ENCODE measurements at places on chromosomes 2 and 18.

DNA sequence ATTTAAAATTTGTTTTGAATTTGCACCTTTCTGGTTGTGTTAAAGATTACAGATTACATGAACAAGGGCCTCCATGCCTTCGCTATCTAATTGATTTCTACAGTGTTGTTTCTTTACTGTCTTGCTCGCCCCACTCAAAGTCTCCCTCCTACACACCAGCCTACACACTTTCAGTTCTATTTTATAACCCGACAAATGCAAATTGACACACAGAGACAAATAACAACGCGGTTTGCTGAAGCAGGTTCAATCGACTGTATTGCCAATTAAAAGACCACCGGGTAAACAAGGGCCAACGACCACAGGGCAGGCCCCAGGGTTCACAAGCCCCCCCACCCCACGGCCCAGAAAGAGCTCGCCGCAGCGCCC, 869 bp downstream of the STARD7 start:
- no peak for DNase-seq

DNA sequence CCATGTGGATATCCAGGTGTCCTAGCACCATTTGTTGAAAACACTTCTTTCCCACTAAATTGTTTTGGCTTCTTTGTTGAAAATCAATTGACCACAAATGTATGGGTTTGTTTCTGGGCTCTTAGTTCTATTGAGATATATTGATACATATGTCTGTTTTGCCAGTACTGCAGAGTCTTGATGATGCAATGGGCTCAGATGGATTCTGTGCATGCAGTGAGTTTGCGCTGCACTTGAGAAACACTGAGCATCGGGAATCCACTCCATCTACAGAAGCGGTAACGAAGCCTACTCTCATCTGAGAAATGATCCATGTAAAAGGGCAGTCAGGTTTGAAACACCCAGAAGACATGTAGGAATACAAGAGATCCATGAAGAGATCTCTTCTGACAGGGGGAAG, 21.9 kb upstream of the DNAJC10 start:
- no peak for DNase-seq

GRCh38 chr18:50819027-50819727, 639 bp downstream of the MRO start:
- peak; percentile 7 for DNase-seq

GRCh38 chr18:35045121-35045520, 3.9 kb downstream of the MAPRE2 start:
- no peak for DNase-seq

DNA sequence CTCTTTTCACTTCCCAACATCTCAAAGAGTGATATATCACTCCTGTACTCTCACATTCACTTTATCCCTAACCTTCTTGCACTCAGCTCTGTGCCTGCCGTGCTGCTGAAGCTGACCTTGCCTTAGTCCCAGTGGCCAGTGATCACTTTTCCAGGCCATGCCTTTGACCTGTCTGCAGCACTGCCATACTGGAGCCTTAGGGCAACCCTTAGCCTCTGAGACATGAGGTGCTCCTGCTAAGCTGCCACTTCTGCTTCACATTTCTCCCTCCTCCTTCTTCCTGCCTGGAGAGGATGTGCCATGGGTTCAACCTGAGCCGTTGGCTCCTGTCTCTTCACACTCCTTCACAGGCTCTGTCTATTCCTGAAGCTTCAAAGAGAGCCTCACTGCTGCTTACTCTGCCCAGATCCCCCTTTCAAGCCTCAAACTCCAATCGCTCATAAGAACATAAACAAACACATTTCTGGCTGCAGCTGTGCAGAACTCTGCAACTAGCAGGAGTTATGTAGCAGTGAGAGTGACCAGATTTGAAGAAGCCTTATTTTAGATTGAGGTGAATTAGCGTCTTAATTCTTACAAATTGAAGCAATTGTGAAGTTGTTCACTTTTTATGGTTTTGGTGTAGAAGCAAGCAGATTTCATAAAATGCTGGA, 716.2 kb upstream of the FANCL start:
- DNase-seq = no peak

DNA sequence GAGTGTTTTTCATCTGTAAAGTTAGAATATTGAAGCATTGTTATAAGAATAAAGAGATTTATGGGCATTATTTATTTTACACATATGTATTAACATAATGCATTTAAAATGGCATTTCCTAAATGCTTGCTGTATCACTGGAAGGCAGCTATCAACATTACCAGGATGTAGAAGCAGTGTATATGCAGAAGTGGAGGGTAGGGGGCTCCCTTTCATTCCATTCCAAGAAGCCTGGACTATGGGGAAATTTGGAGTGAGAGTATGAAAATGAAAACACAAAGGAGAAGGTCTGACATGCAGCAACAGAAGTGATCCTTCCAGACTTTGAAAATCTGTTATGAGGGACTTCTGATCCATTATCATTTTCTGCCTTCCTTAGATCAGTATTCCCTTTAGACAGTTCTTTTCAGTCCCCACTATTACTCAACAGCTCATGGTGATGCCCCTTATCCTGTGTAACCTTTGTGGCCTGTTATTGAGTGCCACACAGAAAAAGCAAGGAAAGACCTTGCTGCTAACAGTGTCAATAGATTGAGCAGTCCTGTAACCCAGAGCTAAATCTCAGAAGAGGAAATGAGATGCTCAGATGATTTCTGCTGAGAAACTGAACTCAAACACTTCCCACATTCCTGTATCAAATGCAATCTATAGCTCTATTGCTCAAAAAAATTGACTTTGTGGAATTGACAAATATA, 216.6 kb downstream of the HNMT start:
- DNase-seq = no peak

DNA sequence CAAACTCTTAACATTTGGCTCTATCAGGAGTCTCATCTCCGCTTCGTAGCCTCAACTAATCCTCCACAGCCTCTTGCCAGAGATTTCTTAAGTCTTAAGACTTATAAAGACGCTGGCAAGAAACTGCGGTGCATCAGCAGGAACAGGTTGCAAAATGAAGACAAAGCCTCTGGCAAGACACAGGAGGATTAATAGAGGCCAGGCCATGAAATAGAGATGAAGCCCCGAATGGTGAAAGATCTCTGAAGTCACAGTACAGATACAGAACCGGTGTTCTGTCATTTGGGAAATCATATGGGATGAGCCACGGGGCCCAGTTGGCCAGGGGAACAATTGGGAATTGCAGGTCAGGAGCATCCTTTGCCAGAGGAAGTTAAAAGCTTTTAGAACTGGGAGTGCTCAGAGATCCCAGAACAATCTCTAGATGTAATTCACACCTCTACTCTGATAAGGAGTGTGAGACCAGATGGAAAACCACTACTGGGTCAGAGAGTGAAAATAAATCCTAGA, 190.9 kb upstream of the FOSL2 start:
- DNase-seq = no peak

DNA sequence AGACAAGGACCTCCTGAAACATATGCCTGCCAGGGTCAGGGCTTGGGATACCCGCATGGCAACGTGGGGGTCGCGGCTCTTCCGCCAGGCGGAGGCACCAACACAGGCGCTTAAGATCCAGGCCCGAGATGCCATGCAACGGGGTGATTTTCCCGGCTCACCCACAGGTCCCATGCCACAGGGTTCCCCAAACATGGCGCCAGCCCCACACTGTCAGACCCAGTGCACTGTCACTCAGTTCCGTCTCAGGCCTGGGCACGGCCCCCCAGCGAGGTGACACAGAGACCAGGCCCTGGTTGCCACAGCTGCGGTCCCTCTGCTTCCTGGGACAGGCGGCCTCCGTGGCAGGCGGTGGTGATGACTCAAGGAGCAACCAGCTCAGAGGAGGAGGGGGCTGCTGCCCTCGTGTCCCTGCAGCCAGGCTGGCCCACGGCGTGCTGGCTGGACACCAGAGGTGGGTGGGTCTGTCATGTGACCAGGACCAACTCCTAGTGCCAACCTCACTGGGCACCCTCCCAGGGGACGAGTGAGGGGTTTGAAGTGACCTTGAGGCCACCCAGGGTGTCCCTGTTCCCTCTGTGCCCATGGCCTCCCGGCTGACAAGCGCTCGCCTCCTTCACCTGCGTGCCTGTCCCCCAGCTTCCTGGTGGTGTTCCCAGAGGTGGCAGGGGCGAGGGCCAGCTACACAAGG, 4.9 kb downstream of the PDCD1 start:
- no peak for DNase-seq

DNA sequence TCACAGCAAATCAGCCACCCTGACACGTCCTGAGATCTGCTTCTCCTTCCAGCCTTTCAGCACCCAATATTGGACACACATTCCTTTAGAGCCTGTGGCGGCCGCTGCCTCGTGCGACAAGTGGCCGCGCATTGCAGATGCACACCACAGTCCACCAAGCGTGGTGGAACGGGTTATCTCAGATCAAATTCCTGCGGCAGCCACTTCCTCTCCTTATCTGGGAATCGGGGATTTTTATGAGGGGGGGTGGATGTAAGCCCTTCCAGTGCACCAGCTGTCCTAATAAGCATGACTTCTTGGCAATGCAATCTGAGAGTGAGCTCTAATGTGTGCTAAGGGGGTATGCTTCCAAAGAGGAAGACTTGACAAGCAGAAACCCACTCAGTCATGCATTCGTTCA, 18.3 kb upstream of the BMP10 start:
- no peak for DNase-seq

Data from neural crest cell (in vitro differentiated cells).